Suprapubic skin (tissue), 4 donors: ENCODE measurements at places on chromosomes 13 and 19. TPM values are rescaled to one million over a fixed set of nuclear protein-coding genes. Genes with fewer than 3 reads are reported as not detected.

The ZNF382 gene
- total RNA-seq, result 0.83 TPM

The IGFL2 gene
- total RNA-seq, result 15.8 TPM

The UCHL3 gene
- total RNA-seq, result 48.5 TPM

The CABP5 gene
- total RNA-seq, result not detected

The TNFRSF19 gene
- total RNA-seq, result 100 TPM

The B3GNT8 gene
- total RNA-seq, result 9.6 TPM
